ENCODE measurements at places on chromosomes 7 and 10. TPM values are rescaled to one million over a fixed set of nuclear protein-coding genes. Genes with fewer than 3 reads are reported as not detected.

GRCh38 chr7:130144312-130145171 lies 60.7 kb downstream of the TMEM209 start:
- H3K27me3 ChIP-seq = peaks cover 7% of the 10 kb centered on the region
- H3K4me3 ChIP-seq = no peak overlapping the region
- DNase-seq = no peak
- no peaks in the 10 kb centered on the region for H3K4me1 ChIP-seq

DNA sequence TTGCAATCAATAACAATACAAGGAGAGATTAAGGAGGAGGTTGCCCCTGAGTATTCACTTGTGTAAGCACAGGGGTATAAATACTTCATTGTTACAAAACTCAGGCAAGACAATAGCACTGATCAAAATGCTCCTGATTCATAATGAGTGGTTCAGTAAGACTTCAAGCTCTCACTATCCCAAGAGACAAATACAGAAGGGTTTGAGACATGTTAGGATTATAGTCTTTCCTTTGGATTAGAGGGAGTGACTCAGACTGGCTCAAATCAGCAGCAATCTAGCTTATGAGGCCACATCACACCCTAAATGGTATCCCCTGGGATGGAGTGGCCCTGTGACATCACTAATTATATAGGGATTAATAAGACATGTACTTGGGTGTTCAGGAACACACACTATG lies 167.2 kb upstream of the HGF start:
- H3K27ac ChIP-seq = no peak overlapping the region
- H3K4me3 ChIP-seq = no peak overlapping the region
- no peaks in the 10 kb centered on the region for H3K27me3 ChIP-seq
- DNase-seq = no peak
- H3K36me3 ChIP-seq = no peaks in the 10 kb centered on the region

DNA sequence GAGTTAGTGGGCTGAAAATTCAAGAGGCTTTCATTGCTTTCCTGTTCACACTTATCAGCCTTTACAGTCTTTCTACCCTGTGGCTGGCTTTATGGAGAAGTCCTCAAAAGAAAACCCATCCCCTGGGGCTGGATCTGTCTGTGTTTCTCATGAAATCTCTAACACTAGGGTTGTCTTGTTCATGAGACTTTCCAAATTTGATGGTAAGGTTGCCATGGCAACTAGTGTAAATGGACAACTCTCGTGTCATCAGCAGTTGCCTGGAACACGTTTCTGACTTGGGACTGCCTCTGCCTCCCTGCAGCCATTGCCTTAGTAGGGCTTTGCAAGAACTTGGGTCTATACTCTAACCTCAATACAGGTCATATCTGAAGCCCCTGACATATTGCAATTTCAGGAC lies 35.8 kb upstream of the PLPP4 start:
- DNase-seq = no peak
- no peak overlapping the region for H3K4me3 ChIP-seq
- no peaks in the 10 kb centered on the region for H3K36me3 ChIP-seq
- H3K4me1 ChIP-seq = no peaks in the 10 kb centered on the region

GRCh38 chr10:104928734-104929133 lies 287.6 kb downstream of the SORCS3 start:
- H3K4me1 ChIP-seq = no peaks in the 10 kb centered on the region
- no peak overlapping the region for H3K27ac ChIP-seq
- DNase-seq = no peak

DNA sequence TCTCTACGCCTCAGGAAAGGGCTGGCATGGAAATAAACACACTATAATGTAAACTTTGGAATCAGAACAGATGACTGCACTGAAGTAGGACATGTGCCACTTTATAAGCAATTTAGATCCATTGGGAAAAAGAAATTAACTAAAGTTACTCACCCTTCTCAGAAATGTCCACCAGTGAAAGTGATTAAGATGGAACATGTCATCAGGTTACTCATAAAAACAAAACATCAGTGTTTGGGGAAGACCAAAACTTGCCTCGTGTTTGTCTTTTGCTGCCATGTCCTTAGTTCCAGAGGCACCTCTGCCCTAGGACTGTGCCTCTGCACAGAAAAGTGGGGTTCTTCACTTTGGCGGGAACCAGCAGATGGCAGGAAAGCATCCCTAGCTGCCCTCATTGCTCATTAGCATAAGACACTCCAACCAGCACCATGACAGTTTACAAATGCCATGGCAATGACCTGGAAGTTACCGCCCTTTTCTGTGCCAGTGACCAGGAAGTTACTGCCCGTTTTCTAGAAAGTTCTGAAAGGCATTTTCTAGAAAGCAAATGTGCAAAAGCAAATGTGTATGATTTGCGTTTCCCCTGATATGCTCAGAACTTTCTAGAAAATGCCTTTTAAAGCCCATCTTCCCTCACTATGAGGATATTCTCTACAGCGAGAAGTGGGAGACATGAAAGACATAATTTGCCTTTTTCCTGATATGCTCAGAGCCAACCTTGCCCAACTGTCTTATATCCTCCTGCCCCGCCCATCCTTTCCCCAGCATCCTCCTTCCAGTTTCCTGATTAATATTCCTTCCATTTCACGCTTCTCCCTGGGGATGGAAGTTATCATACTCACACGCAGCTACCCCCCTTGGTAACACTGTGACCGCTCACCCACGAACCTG lies 258.2 kb downstream of the USP6NL start:
- peaks cover 2% of the 10 kb centered on the region for H3K27me3 ChIP-seq
- no peaks in the 10 kb centered on the region for H3K36me3 ChIP-seq
- DNase-seq = no peak
- no peaks in the 10 kb centered on the region for H3K4me1 ChIP-seq
- no peak overlapping the region for H3K27ac ChIP-seq

The ZNF679 gene
- not detected for total RNA-seq

The C10orf88 gene
- 11.8 TPM for total RNA-seq

DNA sequence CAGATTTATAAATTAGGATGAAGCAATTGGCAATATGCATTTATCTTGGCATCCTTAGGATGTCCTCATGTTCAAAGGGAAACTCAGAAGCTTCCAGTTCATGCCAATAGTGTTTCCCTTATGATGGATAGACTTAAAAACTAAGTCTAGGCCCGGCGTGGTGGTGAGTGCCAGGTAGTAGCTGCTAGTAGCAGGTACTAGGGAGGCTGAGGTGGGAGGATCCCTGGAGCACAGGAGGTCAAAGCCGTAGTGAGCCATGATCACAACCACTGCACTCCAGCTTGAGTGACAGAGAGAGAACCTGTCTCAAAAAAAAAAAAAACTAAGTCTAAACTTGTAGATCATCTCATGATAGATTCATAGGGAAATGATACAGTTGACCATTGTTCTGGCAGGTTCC lies 115.0 kb downstream of the DOCK1 start:
- no peaks in the 10 kb centered on the region for H3K36me3 ChIP-seq
- no peak overlapping the region for H3K27ac ChIP-seq
- H3K27me3 ChIP-seq = no peaks in the 10 kb centered on the region
- no peaks in the 10 kb centered on the region for H3K4me1 ChIP-seq
- H3K4me3 ChIP-seq = no peak overlapping the region

DNA sequence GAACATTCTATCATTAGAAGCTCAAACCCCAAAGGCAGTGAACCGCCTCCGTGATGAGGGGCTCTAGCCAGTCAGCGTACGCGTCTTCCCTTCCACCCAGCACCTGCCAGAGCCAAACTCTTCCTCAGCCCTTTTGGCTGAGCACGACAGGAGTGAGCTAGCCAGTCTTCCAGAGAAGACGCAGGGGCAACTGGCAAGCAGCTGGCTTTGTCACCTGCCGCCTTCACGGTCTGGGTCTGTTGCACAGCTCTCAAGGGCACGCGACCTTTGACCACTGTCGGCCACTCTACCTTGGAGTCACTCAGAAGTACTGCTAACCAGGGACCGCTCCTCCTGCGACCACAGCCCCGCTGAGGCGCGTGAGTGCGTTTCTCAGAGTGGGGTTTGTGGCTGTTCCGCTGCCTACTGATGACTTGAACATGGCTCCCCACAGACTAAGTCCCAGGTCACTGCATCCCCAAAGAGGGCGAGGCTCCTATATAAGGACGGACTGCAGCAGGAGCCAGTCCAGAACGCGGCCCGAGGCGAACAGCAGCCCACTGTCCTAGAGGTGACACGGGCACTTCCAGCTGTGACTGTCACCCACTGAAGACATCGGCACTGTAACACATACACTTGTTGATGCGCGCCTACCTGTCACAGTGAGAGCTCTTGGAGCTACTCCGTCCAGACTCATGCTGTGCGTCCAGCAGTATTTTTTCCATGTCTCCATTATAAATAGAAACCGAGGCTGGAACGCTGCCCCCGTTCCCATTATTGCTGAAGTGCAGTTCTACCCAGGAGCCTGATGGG lies 8.4 kb downstream of the BNIP3 start:
- H3K4me1 ChIP-seq = peaks cover 62% of the 10 kb centered on the region
- DNase-seq = peak; percentile 48
- no peaks in the 10 kb centered on the region for H3K27me3 ChIP-seq
- peak overlapping the region; percentile 65 for H3K4me3 ChIP-seq
- H3K27ac ChIP-seq = peak overlapping the region; percentile 80

DNA sequence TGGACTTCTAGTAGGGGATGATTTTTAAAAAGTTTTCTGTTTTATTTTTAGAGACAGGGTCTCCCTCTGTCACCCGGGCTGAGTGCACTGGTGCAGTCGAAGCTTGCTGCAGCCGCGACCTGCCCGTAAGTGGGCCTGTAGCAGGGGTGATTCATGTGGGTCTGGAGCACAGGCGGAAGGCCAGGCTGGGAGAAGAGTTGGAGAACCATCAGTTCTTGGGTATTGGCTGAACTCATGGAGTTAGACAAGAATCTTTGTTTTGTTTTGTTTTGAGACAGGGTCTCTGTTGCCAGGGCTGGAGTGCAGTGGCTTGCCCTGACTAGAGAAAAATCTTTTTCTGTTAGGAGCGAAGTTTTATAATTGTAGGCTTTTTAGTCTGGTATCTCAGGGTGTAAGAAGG lies 5.7 kb downstream of the SRRT start:
- no peak overlapping the region for H3K4me3 ChIP-seq
- peaks cover 70% of the 10 kb centered on the region for H3K4me1 ChIP-seq
- no peak for DNase-seq
- H3K36me3 ChIP-seq = peaks cover 70% of the 10 kb centered on the region
- no peak overlapping the region for H3K27ac ChIP-seq

DNA sequence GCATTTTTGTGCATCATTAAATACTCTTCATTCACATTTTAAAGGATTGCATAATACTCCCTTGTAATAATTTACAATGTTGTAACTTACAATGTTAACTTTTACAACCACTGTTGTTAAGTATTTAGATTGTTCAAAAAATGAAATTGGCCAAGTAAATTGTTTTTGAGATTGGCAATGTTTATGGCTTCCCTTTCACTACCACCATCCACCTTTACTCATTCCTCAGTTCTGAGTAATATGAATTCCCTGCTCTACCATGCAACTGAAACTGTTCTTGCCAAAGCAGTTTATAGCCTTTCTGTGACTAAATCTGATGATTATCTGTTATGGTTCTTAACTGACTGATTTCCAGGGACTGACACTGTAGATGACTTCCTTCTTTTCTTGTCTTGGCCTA lies 80.5 kb upstream of the TMEM106B start:
- H3K36me3 ChIP-seq = peaks cover 4% of the 10 kb centered on the region
- H3K27ac ChIP-seq = no peak overlapping the region
- H3K27me3 ChIP-seq = no peaks in the 10 kb centered on the region

- peaks cover 17% of the 10 kb centered on the region for H3K36me3 ChIP-seq
- peaks cover 5% of the 10 kb centered on the region for H3K27me3 ChIP-seq
- H3K4me1 ChIP-seq = no peaks in the 10 kb centered on the region
- H3K27ac ChIP-seq = no peak overlapping the region
Observed at GRCh38 chr7:102828286-102828685, 79.5 kb downstream of the FAM185A start.

The SMIM30 gene
- total RNA-seq = 25.5 TPM

The NCF1 gene
- total RNA-seq = 0.35 TPM

The UNCX gene
- total RNA-seq = not detected

- no peak overlapping the region for H3K27ac ChIP-seq
- peaks cover 13% of the 10 kb centered on the region for H3K4me1 ChIP-seq
- no peak for DNase-seq
- H3K36me3 ChIP-seq = no peaks in the 10 kb centered on the region
- no peak overlapping the region for H3K4me3 ChIP-seq
- peaks cover 19% of the 10 kb centered on the region for H3K27me3 ChIP-seq
Observed at GRCh38 chr10:43735907-43736306, 87.2 kb upstream of the ZNF32 start.

DNA sequence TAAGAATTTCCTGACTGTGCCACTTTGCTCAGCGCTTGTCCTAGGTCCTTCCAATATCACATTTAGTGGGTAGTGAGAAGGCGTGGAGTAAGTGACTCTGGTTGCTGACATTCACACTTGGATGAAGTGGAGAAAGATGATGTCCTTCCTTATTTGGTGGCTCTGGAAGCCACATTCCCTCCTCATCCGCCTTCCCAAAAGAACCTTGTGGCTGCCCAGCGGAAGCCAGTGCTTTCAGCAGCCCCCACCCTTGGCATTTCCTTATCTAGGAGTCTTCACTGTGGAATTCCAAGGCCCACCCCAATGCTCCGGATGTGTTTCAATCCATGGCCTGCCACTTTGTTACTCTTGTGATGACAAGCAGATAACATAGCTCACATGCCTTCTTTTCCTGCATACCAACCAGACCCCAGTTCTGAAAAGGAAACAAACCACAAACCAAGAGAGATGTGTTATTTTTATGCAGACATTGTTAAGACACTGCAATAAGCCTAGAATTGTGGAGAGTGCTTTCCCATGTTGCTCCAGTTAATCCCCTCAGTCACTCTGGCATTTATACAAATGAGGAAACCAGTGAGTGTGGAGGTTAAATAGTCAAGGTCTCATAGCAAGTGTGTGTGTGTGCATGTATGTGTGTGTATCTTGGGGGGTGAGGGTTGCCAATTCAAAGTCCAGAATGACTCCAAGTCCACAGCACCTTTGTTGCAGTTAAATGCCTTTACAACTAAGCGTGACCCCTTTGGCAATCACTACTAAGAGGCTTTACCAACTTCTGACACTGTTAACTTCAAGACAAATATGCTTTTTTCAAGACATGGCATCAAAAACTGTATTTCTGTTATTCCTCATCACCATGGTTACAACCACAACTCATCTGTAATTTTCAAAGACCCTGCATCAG lies 10.3 kb upstream of the ANKRD1 start:
- H3K4me1 ChIP-seq = peaks cover 4% of the 10 kb centered on the region
- H3K4me3 ChIP-seq = no peak overlapping the region
- DNase-seq = no peak
- peaks cover 51% of the 10 kb centered on the region for H3K27me3 ChIP-seq

The CPA4 gene
- not detected for total RNA-seq

DNA sequence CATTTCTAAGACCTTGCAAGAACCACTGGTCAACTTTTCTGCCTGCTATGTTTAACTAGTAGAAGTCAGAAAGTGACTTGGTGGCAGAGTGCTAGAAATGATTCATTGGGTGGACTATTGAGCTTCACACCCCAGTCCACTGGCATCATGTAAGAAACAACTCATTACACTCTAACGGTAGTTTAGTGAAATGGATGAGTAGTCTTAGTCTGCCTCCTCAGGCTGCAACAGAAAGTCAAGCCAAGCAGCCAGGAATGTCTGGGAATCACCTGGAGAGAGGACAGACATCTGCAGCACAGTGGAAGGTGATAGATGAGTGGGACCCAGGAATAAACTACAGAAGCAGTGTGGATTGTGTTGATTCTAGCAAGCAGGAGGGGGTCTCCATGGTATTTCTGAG lies 125.4 kb downstream of the AUTS2 start:
- H3K4me1 ChIP-seq = no peaks in the 10 kb centered on the region
- no peak overlapping the region for H3K27ac ChIP-seq
- no peak for DNase-seq
- peaks cover 2% of the 10 kb centered on the region for H3K27me3 ChIP-seq
